ENCODE measurements at places on chromosomes 4 and X.

DNA sequence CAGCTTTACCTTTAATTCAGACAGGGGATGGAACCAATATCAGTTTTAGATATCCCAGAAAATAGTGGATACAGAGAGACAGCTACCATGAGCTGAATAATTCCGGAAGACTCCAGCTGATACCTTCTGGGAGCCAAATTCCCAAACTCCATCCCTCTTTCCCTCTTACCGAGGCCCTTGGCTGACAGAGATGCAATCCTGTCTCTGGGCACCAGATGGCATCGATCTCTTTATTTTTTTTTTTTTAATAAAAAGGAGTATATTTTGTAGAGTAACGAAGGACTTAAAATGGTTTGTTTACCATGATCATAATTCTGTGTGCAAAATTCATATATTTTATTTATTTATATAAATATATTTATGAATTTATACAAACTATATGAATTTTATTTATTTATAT, 31.0 kb downstream of the RAB40A start:
- DNase-seq, result no peak

DNA sequence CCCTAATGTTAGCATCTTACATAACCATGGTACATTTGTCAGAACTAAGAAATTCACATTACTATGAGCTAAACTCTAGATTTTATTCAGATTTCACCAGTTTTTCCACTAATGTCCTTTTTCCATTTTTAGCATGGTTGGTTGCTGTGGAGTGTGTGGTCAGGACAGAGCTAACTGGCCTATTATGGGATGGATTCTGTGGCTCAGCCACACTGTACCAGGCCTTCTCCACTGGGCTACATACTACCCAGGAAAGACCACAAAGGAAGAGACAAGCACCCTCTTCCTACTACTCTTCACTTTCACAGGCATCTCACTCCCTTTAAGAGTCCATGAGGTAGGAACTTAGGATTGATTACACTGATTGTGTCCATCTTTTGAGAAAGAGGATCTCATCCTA, 67.4 kb downstream of the ZNF827 start:
- DNase-seq, result no peak

DNA sequence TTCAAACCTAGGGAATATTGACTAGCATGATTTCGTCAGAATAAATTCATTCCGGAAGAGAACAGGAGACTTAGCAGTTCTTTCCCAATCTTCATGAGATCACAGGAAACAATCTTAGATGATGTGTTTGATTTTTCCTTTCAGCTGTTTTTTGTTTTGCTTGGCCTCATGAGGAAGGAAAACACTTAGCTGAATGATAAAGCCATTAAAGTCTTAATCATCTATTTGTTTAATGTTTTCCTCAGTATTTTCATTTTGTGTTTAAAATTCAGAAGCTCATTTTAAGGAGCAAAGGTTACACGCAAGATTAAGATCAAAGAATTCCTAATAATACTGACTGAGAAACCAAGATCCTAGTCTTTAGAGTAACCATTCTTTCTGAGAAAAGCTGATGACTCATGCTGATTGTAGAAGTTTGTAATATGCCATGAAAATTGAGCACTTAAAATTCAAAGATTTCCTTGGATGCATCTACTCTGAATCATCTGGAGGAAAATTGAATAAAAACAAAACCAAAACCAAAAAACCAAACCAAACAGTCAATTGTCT, 15.4 kb upstream of the TBC1D19 start:
- DNase-seq, result no peak

GRCh38 chr4:153383131-153383530, 38.6 kb downstream of the MND1 start:
- DNase-seq, result no peak

- no peak for DNase-seq
Observed at GRCh38 chr4:114015444-114015899, 36.0 kb upstream of the ARSJ start.

GRCh38 chrX:19225909-19226308, 103.6 kb upstream of the ADGRG2 start:
- DNase-seq, result no peak

All from pancreas (tissue), 10 donors.